ENCODE measurements at places on chromosomes 12 and 14. TPM values are rescaled to one million over a fixed set of nuclear protein-coding genes. Genes with fewer than 3 reads are reported as not detected.

DNA sequence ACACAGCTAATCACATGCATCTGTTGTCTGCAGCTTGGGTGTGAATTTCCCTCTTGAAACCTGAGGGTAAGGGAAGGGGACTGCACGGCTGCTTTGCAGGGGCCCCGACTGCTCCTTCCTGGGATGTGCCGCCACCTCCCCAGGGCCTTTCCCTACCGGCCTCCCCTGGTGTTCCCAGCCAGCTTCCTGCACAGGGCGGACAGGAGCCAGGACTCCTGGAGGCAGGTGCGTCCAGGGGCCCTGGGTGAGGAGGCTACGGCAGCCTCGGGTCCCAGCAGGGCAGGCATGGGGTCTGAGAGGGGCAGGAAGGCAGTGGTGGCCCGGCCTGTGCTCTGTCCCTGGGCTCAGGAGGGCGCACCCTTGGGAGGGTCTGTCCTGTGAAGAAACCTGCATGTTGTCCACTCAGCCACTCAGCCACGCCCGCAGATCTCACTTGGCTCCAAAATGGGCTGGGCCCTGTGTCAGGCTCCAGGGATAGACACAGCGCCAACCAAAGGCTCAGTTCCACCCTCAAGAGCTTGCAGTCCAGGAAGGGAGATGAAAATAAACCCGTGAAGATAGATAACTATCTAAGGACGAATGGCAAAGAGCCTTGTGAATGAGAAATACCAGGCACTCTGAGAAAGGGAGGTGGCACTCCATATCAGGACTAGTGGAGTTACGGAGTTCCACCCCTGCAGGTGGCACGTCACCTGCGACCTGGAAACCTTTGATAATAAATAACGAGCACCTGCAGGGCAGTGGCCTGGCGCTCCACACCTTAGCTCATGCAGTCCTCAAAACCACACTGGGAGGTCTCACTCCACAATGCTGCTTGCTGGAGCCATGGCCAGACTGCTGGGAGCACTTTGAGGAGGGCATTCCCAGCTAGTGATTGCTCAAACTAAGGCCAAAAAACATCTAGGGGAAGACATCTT, 427.4 kb downstream of the AACS start:
- DNase-seq = no peak

DNA sequence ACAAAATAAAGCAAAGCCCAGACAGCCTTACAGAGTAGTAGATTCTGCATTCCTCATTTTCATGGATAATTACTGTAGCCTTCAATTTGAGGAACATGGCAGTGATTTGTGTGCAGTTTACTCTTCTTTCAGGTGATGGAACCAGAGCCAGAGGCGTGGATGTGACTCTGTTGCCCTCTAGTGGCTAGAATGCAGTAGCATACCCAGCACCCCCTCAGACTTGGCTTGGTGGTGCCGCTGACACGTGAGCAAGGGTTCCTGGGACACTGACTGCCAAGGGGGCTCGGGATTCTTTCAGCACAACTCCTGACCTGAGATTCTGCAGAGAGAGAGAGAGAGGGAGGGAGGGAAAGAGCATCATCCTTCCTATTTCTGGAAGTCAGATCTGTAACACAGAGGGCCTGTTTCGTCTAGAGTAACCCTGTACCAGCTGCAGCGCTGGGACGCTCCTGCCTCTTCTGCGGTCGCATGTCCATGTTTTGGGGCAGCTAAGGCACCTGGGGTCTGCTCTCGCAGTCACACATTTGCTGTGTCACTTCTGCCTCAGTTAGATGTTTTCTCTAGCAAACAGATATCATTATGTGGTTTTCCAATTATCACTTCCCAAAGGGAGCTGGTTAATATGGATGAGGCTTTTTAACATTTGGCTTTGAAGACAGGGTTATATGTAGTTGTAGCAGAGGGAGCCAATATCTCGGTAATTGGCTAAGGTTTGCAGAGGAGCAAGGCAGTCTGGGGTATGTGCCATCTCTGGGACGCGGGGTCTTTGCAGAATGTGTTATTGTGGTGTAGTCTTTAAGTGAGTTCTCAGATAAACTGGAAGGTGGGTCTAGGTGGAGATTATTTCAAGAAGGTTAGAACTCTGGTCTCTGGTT, 428.1 kb downstream of the NRXN3 start:
- DNase-seq = peak; percentile 15

DNA sequence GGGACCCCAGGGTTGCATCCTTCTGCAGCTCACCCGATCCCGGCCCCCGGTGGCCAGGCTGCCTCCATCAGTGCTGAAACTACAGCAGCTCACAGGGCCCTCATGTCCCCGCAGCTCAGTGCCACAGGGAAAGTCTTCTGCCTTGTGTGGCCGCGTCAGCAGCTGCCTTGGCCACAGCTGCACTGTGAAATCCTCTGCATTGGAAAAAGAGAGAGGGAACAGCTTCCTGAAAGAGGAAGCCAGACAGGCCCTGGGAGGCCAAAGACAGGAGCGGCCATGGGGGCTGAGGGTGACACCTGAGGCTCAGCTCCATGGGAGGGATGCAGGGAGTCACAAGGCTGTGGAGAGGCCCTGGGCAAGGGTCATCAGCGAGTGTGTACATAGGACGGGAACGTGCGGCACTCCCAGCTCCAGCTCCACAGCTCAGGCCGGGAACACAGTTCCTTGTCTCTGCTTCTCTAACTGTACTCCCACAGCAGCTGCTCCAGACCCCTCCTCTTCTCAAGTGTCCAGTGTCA, 32.7 kb downstream of the PARP2 start:
- DNase-seq = no peak

GRCh38 chr12:50517421-50518048, 12.8 kb downstream of the DIP2B start:
- DNase-seq = no peak

DNA sequence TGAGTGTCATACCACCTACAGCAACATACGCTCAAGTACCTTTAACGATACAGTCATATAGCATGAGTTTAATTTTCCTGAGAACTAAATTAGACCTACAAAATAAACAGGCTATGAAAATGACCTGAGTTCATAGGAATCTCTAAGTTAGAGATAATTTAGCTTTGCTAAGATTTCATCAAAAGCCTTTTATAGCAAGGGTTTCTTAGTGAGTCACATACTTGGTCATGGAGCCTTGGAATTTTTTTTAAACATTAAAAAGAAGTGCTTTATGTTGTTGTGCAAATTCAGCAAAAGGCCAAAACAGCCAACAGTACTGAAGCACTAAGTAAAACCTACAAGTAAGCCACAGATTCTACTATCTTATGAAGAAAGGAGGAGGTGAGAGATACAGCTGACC, 93.6 kb upstream of the FERMT2 start:
- DNase-seq = no peak

DNA sequence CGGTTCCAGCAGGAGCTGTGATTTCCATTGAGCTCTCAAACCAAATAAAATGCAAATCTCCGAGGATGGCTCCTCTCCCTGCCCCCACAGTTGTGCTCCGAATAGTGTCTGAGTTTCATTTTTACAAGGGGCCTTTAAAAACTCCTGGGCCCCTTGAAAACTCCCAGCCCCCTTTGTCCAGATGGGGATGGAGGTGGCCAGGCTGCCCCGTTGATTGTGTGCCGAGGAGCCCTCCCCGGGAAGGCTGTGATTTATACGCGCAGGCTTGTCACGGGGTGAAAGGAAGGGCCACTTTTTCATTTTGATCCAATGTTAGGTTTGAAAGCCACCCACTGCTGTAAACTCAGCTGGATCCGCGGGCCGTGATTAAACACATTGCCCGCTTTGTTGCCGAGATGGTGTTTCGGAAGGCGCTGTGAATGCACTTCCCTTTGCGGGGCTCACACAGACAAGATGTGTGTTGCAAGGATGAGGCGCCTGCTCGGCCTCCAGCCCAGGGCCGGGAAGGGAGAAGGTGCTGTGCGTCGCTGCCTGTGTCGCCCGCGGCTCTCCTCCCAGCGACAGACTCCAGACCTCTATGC, 98.8 kb downstream of the TMEM132C start:
- DNase-seq = peak; percentile 49

GRCh38 chr12:38392554-38393144, 76.1 kb downstream of the ALG10B start:
- no peak for DNase-seq

GRCh38 chr14:66568220-66568619, 60.3 kb downstream of the GPHN start:
- DNase-seq = no peak

- peak; percentile 55 for DNase-seq
Observed at GRCh38 chr14:60349663-60350365, 100.8 kb downstream of the PPM1A start.

DNA sequence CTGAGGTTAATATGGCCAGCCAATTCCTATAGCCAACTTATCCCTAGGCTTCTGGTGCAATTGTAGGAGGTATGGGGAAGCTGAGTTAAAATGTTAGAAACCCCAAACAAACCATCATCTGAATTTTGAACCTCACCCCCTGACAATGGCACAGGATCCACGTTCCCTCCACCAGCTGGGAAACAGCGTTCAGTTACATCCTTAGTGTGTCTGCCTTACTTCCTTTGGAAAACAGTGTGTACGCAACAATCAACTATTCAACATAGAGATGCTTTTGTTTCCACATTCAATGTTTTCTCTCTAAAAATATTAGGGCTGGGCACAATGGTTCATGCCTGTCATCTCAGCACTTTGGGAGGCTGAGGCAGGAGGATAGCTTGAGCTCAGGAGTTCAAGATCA, 203.4 kb downstream of the TTC7B start:
- no peak for DNase-seq

DNA sequence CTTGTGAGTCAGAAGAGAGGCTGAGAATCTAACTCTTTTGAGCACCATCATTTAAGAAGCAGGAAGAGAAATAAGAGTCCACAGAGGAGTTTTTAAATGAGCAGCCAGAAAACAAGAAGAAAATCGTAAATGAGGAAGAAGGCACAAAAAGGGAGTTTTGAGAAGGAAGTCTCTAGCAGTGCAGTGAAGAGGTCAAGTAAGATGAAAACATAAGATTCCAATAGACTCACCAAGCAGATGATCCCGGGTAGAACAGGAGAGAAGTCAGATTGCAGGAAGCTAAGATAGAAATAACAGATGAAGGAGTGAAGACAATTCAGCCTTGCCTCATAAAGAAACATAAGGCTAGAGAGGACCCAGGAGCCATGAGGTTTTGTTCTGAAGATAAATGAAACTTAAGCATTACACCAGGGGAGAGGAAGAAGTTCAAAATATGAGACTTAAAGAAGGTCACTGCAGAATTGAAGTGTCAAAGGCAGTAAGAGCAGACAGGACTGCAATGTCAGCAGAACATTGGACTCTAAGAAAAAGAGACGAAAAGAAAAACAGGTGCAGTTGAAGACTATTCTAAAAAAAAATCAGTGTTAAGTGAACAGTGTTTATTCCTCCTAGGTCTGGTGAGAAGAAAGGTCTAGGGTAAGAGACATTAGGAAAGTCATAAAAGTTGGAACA, 229.0 kb downstream of the SEC23A start:
- no peak for DNase-seq

- DNase-seq = no peak
Observed at GRCh38 chr12:19799895-19800602, 360.8 kb downstream of the AEBP2 start.

DNA sequence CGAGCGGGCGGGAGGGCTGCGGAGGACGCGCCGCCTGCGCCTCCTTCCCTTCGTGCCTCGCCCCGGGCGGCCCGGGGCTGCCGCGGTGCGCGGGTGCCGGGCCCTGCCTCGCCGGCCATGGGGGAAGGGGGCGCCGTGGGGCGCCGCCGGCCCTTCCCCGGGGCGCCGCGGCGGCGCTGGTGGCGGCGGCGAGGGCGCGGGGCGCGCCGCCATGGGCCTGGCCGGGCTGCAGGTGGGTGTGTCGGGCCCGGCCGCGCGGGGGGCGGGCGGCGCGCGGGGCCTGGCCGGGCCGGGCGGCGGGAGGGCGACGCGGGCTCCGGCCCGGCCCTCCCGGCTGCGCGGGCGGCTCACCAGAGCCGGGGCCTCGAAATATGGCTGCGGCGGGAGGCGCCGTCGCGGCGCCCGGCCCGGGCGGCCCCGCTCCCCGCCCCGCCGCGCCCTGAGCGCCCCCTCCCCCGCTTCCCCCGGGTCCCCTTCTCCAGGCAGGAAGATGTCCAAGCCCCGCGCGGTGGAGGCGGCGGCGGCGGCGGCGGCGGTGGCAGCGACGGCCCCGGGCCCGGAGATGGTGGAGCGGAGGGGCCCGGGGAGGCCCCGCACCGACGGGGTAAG, 5.1 kb downstream of the KMT5A start:
- no peak for DNase-seq

- no peak for DNase-seq
Observed at GRCh38 chr14:51167587-51168214, 72.3 kb upstream of the TMX1 start.

DNA sequence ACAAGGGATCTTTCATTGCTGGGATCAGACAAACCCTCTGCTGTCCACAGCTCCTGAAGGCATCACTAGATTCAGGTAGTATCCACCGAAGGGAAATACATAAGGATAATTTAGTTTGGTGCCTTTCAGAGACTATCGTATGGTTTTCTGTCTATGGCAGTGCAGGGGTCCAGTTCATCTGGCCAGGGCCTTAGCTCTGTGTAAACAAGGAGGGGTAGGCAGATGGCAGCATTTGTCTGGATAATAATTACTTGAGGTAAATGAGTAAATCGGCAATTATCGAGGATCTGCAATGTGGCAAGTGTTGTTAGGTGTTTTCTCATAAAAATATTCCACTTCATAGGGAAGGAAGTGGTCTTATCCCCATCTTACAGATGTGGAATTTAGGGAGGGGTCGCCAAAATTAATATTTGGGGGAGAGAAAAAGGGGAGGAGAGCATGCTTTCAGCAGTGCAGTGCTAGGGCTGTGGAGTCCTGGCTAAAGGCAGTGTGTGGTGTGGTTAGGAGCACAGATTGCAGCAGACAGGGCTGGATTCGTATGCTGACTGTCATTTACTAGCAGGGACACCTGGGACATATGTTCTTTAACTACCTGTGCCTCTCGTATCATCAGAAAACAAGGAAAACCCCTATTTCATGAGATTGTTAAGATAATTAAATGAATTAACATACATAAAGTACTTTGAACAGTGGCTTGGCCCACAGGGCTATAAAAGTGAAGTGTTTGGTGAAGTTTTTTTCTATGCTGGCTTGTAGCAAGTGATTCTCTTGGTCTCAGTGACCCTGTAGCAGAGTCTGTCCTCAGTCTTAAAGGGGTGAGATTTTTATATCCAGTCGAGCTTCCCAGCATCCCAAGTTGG, 27.1 kb downstream of the RASSF8 start:
- no peak for DNase-seq

Gene EML1
- 43.2 TPM for polyA plus RNA-seq

Gene ZNF740
- polyA plus RNA-seq = 28.3 TPM

Gene SRRM4
- polyA plus RNA-seq = 0.31 TPM

Gene LIN7A
- polyA plus RNA-seq = 2.7 TPM

All from hindlimb muscle (tissue), 1 donor.